ENCODE measurements at places on chromosomes 5 and 9.

GRCh38 chr5:134594336-134594735, 38.3 kb downstream of the SAR1B start:
- no peak for DNase-seq

DNA sequence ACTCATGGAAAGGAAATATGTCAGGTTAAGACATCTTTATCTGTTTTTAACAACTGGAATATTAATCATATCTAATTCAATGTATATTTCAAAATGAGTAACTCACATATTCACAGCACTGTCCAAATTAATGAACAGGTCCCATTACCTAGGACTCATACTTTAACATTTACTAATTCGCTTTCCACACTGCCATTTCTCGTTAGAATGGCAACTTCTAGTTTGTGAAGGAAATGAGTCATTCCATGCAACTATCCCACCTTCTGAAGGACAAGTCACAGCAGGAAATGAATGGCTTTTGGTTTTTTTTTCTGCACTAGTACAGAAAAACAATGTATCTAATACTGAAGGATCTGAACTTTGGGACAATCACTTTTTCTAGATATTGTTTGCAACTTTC, 24.6 kb upstream of the IFNK start:
- peak; percentile 61 for DNase-seq

- DNase-seq: peak; percentile 10
These were observed 826 bp upstream of the PRDM9 start for GRCh38 chr5:23506329-23507236.

DNA sequence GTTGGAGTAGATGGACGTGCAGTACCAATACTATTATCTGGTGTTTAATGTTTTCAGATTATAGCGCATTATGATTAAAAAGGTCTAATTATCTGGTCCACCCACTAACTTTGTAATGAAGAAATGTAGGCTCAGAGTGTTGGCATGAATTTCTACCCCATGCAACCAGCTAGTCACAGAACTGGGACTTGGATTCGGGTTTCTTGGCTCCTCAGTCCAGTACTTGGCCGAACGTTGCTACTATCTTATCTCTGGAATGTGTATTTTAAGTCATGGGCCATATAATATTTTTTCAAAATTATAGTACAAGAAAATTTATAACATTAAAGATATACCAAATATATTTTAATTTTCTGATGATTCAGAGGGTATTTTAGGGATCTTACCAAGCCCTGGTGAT, 657.5 kb upstream of the DMAC1 start:
- DNase-seq: no peak

GRCh38 chr9:34647651-34648050, 1.2 kb downstream of the GALT start:
- no peak for DNase-seq

GRCh38 chr9:92507005-92507404, 24.7 kb upstream of the ASPN start:
- DNase-seq: no peak

DNA sequence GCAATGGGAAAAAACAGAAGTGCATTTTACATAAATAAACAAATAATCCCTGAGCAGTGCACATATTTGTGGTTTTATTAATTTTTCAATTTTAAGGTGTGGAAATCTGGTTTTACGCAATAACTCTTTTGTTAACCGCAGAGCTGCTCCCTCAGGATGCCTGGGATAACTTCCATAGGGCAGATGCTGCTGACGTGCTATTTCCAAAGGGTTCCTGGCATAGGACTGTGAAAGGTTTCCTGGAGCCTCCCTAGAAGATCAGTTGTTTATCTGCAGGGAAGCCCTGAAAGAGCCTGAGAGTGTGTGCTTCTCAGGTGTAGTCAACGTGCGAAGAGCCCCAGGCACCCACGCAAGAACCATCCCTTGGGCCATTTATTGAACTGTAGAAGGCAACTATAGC, 443.5 kb downstream of the PLK2 start:
- peak; percentile 66 for DNase-seq

- DNase-seq: no peak
These were observed 1505.2 kb upstream of the CDH9 start for GRCh38 chr5:28543473-28544098.

GRCh38 chr5:133611357-133612248, 738 bp downstream of the FSTL4 start:
- DNase-seq: no peak

- no peak for DNase-seq
These were observed 282.8 kb upstream of the DAP start for GRCh38 chr5:11043881-11044280.

- DNase-seq: no peak
These were observed 3.0 kb upstream of the ACER2 start for GRCh38 chr9:19405771-19406170.

DNA sequence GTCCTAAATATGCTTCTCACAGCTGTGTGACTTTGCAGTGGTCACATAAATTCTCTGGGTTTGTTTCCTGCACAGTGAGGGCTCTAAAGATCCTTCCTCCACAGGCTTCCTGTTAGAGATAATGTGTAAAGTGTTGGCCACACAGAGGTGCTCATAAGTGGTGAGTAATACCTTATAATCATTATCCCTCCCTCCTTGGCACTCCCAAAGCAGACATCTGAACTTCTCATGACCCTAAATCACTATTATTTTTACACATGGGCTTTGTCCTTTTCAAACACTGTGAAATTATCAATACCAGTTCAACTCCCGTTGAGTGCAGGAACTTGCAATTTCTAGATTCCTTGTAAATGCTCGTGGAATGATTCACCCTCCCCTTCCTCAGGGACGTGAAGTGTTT, 100.2 kb downstream of the BRINP1 start:
- no peak for DNase-seq

DNA sequence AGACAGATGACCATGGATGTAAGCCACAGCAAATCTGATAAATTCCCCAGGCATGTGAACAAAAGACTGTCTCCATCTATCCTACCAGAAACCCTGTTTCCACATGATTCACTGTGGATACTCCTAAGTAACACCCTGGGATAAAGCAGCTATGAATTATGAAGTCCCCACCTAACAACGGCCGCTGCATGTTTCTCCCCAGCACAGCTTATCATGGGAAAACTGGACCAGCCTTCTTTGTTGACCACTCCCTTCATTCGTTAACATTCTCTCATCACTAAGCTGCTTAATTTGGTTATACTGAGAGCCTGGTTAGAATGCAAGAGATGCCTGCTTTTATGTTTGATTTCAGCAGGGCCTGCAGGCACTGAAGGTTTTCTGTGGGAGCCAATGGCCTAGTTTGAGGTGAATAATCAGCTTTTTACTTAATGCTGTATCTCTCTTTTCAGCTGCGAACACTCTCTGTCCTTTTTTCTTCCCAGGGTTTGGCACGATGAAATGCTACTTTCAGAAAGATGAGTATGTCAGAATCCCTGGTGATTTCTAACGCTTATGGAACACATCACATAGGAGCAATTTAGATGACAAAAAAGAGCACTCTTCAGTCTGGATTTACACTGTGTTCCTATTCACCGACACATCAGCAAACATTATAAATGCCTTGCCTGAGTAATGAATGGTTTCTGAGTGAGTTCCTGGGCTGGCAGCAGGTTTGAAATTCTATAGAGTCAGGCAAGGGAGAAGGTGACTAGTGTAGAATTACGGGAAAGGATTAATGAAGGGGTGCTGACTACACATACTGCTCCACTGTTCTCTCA, 318.4 kb upstream of the ZNF608 start:
- DNase-seq: peak; percentile 75

DNA sequence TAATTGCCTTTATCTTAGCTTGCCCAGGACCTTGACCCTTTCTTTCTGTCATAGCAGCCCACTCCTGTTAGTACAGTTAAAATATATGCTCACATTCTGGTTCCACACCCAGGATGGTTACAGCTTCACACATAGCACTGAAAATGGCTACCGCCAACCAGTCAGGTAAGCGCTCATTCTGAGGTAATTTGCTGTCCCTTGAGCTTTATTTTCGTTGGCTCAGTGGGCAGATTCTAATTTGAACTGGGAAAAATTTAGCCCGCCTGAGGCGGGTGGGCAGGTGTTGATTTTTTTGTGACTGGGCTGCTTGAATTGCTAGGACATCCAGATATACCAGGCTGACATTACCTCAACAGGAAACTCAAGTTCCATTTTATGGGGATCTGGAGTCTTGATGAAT, 137.5 kb downstream of the KCTD16 start:
- no peak for DNase-seq

- no peak for DNase-seq
These were observed 11.7 kb downstream of the MLLT3 start for GRCh38 chr9:20610591-20610990.

- no peak for DNase-seq
These were observed 38.2 kb downstream of the HAVCR1 start for GRCh38 chr5:157020511-157021222.

- no peak for DNase-seq
These were observed 1849.5 kb upstream of the ACO1 start for GRCh38 chr9:30534896-30535295.
